ENCODE measurements at places on chromosomes 4 and X.

- DNase-seq, result no peak
Observed at GRCh38 chr4:8834681-8835220, 36.9 kb downstream of the HMX1 start.

DNA sequence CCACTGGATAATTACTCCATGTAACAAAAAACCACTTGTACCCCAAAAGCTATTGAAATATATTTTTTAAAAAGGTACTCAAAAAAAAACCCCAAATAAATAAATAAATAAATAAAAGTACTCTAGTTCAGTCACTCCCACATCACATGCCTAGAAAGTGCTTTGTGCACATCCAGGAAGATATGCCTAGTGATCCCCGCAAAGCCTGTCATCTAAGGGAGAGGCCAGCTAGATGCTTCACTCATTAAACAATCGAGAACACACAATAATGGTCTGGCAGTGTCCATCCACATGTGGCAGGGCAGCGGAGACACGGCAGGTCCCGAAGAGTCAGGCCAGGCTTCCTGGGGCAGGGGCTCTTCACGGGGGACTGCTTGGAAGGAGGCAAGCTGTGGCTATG is 47.6 kb downstream of the RAB33B start:
- DNase-seq, result no peak

- DNase-seq, result no peak
Observed at GRCh38 chr4:155542415-155542814, 124.2 kb upstream of the GUCY1A1 start.

DNA sequence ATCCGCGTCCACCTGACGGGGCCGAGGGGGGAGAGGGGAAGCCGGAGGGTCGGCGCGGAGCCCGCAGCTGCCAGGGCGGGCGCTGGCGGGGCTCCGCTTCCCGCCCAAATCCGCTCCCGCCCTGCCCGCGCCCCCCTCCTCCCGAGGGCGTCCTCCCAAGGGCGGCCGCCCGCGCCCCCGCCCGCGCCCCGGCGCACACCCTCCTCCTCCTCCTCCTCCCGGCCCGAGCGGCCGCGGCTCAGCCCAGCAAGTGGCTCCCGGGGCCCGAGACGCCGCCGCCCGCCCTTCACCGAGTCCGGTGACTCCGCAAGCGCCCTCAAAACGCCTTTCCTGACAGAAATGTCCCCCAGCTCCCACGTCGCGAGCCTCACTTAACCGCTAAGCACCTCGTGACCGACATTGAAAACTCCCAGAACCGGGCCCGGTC is 487 bp downstream of the HMGB2 start:
- peak; percentile 51 for DNase-seq

- no peak for DNase-seq
Observed at GRCh38 chrX:30504309-30504708, 73.3 kb downstream of the TASL start.

DNA sequence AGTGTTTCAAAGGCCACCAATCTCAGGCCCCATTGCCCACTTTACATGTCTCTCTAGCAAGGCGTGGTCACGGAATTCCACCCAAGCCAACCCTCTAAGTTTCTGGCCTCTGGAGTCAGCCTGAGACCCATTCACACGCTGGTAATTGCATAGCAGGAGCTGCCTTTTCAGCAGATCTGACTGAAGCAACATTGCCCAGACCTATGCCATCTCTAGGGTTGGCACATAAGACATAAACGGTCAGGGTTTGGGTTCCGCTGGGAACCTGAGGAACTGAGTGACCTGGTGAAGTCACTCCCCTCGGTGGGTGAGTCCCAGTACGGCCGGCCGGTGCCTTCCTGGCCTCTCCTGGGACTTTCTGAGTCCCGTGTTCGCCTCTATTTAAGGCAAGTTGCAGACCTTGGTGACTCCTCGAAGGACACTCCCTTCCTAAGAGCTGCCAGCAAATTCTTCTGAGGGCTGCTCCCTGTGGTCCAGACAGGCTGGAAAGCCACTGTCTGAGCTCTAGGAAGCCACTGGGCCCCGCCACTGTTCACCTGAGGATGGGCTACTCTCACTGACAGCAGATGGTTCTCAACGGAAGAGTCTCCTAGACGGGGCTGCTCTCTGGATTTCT is 15.9 kb downstream of the CTAG1A start:
- DNase-seq, result no peak

- peak; percentile 9 for DNase-seq
Observed at GRCh38 chr4:16443504-16444088, 217.3 kb upstream of the TAPT1 start.

GRCh38 chr4:89837993-89838390 is 1.0 kb upstream of the SNCA start:
- no peak for DNase-seq

DNA sequence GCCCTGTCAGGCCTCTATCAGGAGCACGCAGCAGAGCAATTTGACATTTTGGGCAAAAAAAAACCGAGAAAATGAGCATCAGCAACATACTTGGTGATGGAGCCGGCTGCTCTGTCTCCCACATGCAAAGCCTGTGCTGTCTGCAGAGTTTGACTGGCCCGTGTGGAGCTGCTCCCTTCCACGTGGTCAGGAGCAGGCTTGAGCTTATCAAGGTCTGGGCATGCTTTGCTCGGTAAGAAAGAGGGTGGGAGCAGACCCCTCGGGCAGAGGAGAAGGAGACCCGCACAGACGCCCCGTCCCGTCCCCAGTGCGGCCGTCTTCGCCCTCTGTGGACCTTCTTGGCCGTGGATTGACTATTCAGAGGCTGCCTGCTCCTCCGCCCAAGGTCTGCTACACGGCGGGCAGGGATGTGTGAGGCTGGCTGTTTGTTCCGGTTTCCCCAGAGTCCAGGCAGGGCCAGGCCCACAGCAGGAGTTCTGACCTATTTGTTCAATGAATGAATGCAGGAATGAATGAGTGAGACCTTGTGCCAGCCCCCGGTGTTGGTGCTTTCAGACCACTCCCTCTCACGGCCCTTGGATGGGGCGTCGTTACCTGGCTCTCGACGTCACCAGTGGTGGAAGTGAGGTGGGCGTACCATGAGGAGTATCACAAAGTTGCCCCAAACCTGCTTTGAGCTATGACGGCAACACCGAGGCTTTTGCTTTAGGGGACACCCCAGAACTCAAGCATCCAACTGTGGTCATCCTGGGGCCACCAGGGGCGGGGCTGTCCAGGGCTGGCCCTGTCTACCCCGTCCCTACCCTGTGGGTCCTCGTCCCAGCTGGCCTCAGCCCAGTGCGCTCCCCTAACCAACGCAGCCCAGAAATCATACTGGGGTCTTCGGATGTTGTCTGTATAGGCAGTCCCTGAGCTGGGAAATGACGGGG is 54.7 kb upstream of the ADRA2C start:
- DNase-seq, result no peak

DNA sequence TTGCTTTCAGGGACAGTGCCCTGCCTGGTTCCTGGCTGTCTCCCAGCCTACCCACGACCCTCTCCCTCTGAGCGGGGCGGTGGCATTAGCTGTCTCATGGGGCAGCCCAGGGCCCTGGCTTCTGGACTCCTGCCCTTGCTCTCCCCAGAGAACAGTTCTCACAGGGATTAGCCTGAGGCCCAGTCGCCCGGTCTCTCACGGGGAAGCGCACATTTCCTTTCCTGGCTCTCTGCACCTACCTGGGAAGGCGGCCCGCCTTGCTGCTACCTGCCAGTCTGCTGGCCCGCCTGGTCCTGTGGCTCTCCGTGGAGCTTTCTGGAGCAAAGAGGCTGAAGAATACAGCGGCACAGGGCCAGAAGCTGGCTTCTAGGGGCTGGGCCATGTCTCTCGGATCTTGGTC is 128.4 kb downstream of the FHDC1 start:
- DNase-seq, result no peak

- DNase-seq, result no peak
Observed at GRCh38 chr4:64715741-64716140, 306.5 kb upstream of the TECRL start.

GRCh38 chr4:43816116-43816515 is 632.5 kb downstream of the KCTD8 start:
- no peak for DNase-seq

- no peak for DNase-seq
Observed at GRCh38 chrX:105773801-105774200, 48.5 kb upstream of the NRK start.

DNA sequence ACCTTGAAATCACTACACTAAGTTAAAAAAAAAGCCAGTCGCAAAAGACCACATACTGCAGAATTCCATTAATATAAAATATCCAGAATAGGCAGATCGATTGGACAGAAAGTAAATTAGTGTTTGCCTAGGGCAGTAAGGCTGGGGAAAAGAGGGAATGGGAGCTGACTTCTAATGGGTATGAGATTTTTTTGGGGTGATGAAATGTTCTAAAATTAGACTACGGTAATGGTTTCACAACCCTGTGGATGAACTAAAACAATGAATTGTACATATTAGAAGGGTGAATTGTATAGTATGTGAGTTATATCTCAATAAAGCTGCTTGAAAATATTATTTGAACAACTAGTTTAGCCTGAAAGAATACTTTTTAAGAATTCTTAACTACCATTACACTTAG is 6.7 kb upstream of the GPRIN3 start:
- DNase-seq, result no peak

GRCh38 chr4:184831153-184831552 is 5.4 kb upstream of the ACSL1 start:
- no peak for DNase-seq

GRCh38 chr4:169040559-169041261 is 30.7 kb upstream of the CBR4 start:
- no peak for DNase-seq

DNA sequence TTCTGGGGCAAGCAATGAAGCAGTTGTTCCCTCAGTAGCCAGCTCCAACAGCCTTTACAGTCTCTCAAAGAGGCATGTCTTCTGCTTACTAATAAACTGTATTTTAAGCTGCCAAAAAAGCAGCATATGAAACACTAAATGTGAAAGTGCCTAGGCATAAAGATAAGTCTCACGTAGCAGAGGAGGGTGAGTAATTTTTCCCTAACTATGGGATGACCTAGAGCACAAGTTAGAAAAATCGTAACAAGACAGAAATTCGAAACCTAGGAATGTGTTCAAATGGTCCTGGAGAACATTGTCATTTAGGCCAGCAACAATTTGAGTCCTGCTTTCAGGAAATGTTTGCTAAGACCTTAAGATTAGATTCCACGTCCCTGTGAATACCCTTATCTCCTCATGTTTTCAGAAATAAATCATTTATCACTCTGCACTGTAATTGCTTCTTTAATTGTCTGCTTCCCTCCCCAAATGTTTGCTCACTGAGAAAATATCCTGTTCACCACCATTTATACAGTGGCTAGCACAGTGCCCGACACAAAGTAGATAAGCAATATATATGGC is 222.2 kb downstream of the KCNIP4 start:
- DNase-seq, result no peak

DNA sequence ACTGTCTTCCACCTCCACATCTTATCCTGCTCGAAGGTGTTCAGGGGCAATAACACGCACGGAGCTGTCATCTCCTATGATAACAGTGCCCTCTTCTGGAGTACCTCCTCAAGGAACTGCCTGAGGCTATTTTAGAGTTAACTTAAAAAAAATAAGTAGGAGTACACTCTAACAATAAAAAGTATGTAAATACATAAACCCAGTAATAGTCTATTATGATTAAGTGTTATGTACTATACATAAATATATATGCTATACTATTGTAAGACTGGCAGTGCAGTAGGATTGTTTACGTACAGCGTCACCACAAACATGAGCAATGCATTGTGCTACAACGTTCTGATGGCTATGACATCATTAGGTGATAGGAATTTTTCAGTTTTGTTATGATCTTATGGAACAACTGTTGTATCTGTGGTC is 34.5 kb upstream of the TLR2 start:
- DNase-seq, result no peak

- DNase-seq, result peak; percentile 13
Observed at GRCh38 chrX:129523079-129523911, at the start of gene SMARCA1. SMARCA1 (minus strand) TSS chrX:129523490; CDS start chrX:129523370, 120 bp downstream.

Measured in CD4-positive, alpha-beta T cell (primary cell).